ENCODE measurements at places on chromosomes 11 and 22. TPM values are rescaled to one million over a fixed set of nuclear protein-coding genes. Genes with fewer than 3 reads are reported as not detected.

GAS2 gene
- 2.6 TPM for total RNA-seq

EFCAB6 gene
- total RNA-seq, result not detected

OR4A16 gene
- total RNA-seq, result not detected

NNMT gene
- not detected for total RNA-seq

GRCh38 chr11:20949585-20949984 lies 280.2 kb downstream of the NELL1 start:
- no peak for DNase-seq

SORL1 gene
- total RNA-seq, result 170 TPM

GRCh38 chr11:61335355-61335710 lies 2.3 kb downstream of the TKFC start:
- no peak for DNase-seq

PATE1 gene
- not detected for total RNA-seq

- no peak for DNase-seq
Observed at GRCh38 chr11:95515371-95515770, 274.2 kb downstream of the FAM76B start.
